ENCODE measurements at places on chromosomes 5 and 9. TPM values are rescaled to one million over a fixed set of nuclear protein-coding genes. Genes with fewer than 3 reads are reported as not detected.

DNA sequence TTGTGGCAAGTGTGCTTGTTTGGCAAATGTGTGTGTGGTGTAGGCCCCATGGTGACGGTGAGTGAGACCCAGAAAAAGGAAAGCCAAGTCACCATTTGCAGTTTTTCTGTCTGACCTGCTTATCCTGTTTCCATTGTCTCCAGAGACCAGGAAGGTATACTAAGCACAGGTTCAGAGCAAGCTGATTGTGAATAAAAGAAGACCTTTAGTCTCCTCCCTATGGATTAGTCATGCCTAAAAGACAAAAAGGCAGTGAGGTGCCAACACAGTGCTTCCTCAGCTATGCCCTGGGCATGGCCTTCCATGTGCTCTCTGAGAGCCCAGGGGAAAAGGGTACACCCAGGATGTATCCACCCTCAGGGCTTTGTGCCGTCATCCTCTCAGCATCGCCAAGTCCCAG, 49.2 kb upstream of the SHOC1 start:
- DNase-seq, result no peak

The SLC4A9 gene
- total RNA-seq, result not detected

The TARS1 gene
- 187 TPM for total RNA-seq

- DNase-seq, result no peak
Measured at GRCh38 chr5:38307845-38308244, 49.5 kb downstream of the EGFLAM start.

DNA sequence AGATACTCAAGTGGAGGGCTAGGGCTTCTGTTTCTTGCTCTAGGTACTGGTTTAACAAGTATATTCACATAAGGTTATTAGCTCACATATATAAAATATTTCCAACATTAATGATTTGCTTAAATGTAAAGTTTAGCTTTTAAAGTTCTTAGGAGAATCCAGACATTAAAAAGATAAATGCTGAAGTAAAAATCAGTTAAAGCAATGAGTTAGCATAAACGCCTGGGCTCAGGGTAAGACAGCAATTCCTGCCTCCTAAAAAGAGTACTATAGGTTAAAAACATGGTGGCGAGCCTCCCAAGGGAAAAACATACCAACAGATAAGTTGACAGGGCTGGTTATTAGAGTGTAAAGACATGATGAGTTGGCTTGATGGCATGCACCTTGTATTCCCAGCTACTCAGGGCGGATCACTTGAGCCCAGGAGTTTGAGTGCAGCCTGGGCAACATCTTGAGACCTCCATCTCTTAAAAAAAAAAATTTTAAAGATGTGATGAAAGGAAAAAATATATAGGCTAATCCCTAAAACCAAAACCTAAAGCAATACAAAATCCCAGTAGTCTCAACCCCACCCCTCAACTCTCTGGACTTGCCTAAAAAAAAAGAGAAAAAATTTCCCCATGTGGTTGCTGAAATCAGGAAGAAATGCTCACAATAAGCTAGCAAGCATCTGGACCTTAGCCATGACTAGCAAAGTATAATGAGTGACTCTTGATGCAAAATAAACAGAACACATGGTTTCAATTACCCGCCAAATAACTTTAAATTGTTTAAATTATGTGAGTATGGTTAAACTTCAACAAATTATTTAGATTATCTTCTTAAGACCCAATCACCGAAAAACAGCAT, 3.6 kb downstream of the GOLPH3 start:
- no peak for DNase-seq

The HAVCR2 gene
- 3.1 TPM for total RNA-seq

DNA sequence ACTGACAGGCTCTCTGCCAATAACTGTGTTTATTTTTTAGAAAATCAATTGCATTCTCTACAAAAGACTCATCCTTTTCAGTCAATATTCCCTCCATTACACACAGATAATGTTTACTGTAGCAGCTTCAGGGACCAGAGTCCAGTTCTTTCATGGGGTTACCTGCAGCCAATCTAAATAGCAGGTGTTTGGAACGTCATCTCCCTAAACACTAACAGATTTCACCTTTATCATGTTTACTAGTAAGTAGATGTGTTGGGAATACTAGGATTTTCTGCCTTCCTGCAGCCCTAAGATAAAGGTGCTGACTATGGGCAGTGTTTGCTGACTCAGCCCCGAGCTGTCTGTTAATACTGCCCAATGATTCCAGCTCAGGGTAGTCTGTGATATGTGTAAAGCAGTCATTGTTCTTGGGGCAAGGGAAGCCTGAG, 447.0 kb downstream of the KIF4B start:
- DNase-seq, result no peak

Data from colonic mucosa (tissue), 4 donors.